ENCODE measurements at places on chromosomes 2 and 18. TPM values are rescaled to one million over a fixed set of nuclear protein-coding genes. Genes with fewer than 3 reads are reported as not detected.

The NPHP1 gene
- total RNA-seq: 4.1 TPM

The UCN gene
- 4.9 TPM for total RNA-seq

The INO80D gene
- total RNA-seq: 15.3 TPM

The GKN1 gene
- total RNA-seq: not detected

The GNAL gene
- 12.8 TPM for total RNA-seq

The ITGA4 gene
- total RNA-seq: 5.6 TPM

The NMUR1 gene
- 2.0 TPM for total RNA-seq

DNA sequence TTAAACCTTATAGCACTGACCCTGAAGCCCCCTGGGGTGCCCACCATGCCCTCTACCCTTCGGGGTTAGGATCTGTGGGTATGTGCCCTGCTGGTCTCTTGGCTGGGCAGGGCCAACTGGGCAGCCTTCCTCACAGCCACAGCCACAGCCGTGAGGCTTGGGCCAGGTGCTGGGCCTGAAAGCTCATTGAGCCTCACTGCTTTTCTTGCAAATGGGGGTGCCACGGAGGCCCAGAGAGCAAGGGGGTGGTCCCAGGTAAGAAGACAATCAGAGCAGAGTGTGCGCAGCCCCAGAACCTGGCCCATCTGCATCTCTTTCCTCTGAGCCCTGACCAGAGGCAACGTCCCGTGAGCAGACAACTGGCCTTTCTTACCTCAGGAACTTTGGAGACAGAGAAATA is 34.7 kb downstream of the KCNF1 start:
- no peak for DNase-seq

DNA sequence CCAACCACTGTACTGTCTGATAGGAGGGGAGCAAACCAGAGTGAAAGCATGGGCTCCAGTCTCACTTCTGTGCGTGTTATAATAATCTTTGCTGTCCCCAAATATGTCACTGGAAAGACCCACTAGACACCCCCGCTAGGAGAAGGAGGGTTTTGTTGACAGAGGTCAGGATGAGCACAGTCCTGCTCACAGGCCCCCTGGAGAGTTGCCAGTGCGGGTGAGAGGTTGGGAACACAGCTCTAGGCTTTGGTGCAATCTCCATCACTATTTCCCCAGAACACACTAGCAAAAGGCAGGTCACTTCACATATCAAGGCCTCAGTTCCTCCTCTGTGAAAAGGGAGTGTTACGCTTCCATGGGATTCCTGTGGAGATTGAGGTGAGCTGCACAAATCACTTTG is 9.7 kb downstream of the XDH start:
- DNase-seq: no peak

DNA sequence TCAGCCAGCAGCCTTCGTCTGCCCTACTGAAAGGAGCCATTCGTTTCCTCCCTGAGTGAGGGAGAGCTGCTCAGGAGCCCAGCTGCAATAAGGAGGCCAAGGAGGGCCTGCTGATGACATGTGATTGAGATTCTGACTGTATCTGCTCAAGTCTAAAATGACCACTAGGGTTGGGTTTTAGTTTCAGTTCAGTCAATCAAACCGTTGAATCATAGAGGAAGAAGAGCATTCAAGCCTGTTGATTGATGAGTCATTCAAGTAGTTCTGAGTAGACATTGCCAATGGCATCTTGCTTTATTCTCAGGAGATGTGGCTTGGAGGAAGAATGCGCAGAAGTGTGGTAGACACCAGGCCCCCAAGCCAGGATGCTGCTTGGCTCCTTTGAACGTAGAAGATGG is 19.9 kb upstream of the BCL2L11 start:
- no peak for DNase-seq

DNA sequence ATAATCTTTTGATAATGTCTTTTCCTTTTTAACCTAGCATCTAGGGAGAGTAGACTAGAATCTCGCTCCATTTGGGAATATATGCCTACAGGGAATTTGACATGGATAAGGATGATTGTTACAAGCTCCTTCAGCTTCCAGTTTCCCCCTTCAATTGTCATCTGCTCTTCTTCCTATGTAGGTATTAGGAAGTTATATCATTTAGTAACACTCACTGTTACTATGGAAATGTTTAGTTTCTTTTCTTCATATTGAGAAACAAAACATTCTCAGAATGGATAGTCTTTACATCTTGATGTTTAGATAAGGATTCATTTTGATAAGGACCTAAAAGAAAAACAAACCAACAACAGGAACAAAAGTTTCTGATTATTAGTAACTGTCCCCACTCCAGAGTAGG is 127.6 kb downstream of the PHLPP1 start:
- no peak for DNase-seq

GRCh38 chr2:168736649-168737445 is 65.6 kb upstream of the NOSTRIN start:
- no peak for DNase-seq

DNA sequence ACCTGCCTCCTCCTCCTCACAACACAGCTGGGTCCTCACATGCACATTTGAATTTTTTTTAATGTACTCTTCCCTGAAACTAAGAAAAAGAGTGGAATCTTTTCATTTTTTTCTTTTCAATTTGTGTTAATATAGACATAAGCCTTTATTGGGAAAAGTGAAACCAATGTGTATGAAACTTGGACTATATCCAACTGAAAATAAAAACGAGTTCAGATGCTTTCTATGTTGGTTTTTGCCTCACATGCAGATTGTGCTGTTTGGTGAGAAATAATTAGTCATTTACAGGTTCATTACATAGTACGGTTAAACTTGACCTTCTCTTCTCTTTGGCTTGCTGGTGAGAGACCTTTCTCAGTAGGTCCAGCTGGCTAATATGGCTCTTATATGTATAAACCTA is 515.2 kb upstream of the FANCL start:
- no peak for DNase-seq

DNA sequence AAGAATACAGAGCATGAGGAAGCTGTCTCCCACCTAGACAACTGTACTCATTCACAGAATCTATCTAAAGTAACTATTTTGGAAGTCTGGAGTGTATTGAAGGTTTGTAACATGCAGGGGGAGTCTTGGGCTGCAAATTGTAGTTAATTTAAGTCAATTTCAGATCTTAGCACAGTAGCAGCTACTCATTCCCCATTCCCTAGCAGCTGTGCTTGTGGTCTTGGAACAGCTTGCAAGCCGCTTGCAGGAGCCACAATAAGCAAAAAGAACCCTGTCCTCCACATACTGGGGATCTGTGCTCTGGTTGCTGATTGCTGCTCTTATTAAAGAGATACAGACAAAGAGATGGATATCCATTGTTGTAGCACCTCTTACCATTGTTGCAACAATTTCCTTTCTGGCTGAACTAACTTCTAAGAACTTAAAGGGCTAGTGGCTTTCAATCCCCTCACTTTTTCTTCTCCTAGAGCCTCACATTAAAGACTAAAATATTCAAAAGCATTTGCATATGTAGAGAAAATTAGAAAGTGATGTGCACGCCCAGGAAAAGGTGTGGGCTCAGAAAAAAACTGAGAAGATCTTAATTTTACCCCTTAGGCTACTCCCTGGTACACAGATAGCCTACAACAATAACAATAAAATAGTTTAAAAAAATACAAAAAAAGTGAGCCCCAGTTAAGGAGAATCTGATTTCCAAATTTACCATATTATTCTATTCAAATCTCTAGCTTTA is 1775.1 kb upstream of the PIK3C3 start:
- DNase-seq: no peak

GRCh38 chr2:231900486-231900942 is 25.7 kb downstream of the NPPC start:
- peak; percentile 60 for DNase-seq

- no peak for DNase-seq
Observed at GRCh38 chr2:83860320-83860719, 598.8 kb downstream of the SUCLG1 start.

DNA sequence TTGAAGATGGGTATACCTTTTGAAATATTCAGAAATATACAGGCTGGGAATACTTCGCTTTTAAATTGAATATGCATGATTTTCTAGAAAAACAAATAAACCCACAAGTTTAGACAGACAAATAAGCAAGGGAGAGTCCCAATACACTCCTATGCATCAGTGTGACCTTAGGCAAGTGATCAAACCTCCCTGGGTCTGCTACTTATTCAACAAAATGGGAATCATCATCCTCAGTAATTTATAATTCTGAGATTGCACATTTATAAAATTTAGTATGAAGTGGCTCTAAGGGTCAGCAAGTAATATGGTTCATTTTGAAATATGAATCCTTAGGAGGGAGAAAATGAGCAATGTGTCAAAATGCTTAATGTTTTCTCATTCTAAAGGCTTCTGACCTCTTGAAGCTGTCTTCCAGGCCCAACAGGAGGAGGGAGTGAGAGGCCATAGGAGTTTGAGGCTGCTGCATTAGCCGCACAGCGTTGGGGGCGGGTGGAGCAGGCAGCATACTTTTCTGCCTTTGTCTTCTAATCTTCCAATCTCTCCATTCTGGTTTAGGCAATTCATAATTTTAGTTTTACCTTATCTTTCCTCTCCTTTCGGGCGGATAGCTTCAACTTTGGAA is 155.1 kb downstream of the TRIB2 start:
- DNase-seq: no peak

- DNase-seq: no peak
Observed at GRCh38 chr2:32622570-32623310, 5.1 kb upstream of the TTC27 start.

DNA sequence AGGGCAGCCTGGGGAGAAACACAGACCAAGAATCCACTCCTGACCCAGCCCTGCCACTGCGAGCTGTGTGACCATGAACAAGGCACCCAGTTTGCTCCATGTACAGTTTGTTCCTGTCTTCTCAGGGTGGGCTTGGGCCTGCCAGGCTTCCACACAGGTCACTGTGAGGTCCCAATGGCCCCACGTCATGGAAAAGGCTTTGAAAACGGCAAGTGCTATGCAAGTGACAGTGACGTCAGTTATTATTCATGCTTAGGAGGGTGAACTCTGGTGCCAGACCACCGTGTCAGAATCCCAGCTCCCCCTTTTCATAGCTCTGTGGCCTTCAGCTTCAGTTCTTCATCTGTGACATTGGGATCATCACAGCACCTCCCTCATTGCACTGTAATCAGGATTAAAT is 87.1 kb downstream of the TNS1 start:
- DNase-seq: no peak

- DNase-seq: no peak
Observed at GRCh38 chr2:107627926-107628325, 198.8 kb upstream of the RGPD4 start.

DNA sequence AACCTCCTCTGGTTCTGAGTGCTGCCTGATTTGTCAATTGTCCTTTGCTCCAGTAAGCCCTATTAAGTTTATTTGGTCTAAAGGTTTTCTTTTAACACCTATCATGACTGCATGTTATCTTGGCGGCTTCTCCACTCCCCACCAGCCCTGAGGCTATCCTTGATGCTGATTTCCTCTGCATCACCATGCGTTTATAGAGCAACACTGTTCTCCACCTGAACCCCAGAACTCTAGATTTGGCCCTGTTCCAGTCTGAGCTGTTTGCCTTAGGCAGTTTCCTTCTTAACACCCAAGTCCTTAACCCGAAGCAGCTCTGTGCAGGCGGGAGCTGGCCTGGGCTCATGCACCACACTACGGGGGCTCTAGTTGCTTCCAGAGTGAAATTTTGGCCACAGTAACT is 98.2 kb upstream of the NPAS2 start:
- DNase-seq: no peak

- DNase-seq: no peak
Observed at GRCh38 chr2:99959261-99960014, 183.0 kb downstream of the AFF3 start.

DNA sequence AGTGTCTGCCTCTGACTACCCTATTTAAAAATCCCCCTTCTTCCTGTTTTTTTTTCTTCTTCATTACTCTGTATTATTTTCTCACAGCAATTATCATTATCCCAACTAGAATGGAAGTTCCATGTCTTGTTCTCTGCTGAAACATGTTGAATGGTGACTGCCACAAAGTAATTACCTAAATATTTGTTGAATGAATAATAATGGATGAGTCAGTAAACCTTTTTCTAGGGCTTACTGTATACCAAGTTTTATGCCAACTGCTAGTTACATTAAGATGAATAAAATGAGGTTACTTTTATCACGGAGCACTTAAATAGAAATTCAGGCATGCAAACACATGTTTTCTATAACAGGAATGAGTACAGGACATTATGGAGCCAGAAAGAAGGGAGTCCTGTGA is 490.6 kb downstream of the THSD7B start:
- DNase-seq: no peak

DNA sequence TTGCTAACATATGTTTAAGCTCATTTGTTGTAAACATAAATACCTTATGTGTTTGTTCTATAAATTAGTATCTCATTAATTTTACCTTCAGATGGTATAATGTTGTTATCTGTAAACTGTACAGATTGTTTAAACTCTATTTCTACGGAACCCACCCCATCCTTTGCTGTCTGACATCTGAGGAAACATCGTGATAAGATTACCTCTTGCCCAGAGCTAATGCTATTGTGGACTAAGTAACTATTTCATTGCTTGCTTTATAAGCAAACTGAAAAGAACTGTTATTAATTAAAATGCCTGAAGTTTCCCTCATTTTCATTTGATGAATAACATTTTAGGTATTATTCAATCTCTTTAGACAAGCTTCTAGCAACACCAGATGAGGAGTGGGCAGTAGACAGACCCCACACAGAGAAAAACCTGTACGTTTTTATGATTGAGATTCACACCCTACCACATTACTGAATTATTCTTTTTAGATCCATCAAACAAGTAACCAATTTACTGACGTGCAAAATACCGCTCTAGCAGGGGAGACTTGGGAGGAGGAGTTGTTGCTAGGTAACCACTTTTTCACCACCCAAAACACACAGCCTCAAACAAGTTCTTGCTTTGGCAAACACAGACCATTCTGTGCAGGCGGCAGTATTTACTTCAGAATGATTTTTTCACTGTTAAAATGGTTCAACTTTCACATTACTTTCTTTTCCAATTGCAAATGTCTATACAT is 1.9 kb upstream of the SYT4 start:
- no peak for DNase-seq

DNA sequence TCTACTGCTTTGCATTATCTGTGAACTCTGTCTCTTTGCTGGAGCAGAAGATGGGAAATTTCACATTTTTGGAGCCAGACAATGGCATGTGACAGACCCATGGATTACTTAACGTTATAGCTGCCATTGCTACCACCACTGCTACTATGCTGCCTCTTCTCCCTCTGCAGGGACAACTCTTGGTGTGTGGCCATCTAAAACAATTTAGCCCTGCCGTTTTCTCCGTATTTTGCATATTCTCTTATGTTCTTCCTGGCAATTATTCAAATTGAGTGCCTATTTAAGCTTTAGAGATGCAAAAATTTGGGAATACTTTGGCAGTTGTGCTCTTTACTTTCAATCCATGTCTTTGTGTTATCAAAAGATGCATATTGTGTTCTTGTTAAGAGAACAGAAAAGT is 386.8 kb downstream of the XIRP2 start:
- no peak for DNase-seq

Data from omental fat pad (tissue), 4 donors.